Fibroblast of skin of scalp (primary cell): ENCODE measurements at places on chromosomes 3 and 15.

DNA sequence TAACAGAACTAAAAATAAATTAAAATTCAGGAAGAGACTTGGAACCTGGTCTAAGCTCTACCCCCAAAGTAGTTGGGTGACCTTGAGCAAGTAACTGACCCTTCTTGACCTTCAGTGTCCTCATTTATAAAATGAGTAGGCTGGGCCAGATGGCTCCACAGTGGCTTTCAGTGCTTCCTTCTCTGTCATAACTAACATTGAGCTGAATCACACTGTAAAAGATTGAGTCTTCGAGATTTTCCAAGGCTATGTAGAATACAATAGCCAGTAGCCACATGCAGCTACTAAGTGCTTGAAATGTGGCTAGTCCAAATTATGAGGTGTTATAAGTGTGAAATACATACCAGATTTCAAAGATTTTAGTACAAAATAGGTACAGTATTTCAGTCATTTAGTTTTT, 313.3 kb downstream of the MECOM start:
- DNase-seq: no peak

DNA sequence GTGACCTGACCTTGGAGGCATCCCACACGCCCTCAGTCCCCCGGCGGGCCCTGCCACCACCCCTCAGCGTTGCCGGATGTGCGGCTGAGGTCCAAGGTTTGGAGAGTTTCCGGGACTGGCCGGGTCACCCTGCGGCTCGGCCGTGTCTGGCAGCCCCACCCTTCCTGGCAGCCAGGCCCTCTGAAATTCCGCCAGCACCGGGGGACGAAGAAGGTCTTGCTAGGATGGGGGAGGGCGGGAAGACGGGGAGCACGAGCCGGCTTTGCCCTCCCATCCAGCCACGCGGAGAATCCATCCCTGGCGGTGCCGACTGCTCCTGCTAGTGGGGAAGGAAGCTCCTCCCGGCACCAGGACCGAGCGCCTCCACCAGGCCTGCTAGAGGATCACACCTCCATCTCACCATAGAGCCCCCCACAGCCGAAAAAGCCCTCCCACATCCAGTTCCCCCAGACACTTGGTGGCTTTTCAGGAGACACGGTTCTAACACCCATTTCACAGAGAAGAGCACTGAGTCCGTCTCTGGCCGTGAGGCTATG, 81.5 kb downstream of the CPN2 start:
- peak; percentile 46 for DNase-seq

GRCh38 chr3:67521053-67521646, 133.3 kb downstream of the SUCLG2 start:
- no peak for DNase-seq

- no peak for DNase-seq
Observed at GRCh38 chr3:15181963-15182362, 24.1 kb upstream of the CAPN7 start.

- no peak for DNase-seq
Observed at GRCh38 chr15:40397688-40398412, 7.7 kb upstream of the IVD start.

DNA sequence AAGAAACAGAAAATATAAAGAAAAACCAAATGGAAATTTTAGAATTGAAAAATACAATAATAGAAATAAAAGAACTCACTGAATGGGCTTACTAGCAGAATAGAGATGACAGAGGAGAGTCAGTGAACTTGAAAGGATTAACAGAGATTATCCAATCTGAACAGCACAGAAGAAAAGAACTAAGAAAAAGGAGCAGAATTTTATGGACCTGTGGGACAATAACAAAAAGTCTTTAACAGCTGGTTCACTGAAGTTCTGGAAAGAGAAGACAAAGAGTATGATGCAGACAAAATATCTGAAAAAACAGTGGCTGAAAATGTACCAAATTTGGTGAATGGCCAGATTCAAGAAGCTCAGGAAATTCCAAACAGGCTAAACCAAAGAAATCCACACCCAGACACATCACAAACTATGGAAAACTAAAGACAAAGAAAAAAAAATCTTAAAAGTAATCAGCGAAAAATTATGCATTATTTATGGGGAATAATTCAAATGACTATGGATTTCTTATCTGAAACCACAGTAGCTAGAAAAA, 9.7 kb upstream of the GNB5 start:
- peak; percentile 7 for DNase-seq

DNA sequence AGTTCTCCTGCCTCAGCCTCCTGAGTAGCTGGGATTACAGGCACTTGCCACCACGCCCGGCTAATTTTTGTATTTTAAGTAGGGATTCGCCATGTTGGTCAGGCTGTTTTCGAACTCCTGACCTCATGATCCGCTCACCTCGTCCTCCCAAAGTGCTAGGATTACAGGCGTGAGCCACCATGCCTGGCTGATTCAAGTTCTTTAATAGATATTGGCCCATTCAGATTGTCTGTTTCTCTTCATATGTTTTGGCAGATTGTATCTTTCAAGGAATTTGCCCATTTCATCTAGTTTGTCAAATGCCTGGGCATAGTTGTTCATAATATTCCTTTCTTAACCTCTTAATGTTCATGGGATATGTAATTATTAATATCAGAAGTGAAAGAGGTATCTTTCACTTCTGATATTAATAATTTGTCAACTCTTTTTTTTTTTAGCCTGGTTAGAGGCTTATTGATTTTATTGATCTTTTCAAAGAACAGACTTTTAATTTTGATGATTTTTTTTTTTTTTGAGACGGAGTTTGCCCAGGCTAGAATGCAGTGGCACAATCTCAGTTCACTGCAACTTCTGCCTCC, 40.2 kb upstream of the ZFAND6 start:
- DNase-seq: no peak

DNA sequence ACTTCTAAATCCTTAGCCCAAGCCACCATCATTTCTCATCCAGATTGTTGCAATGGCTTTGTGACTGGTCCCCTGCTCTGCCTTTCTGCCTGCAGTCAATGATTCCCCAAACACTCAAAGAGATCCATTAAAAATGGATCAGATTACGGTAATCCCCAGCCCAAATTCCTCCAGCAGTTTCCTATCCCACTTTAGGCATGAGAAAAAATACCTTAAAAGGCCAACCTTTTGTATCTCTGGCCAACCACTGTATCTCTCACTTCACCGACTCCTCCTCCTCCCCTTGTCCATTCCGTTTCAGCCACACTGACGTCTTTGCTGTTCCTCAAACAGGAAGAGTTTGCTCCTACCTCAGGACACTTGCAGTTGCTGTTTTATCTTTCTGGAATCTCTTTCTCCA, 20.9 kb upstream of the IL1RAP start:
- DNase-seq: no peak

DNA sequence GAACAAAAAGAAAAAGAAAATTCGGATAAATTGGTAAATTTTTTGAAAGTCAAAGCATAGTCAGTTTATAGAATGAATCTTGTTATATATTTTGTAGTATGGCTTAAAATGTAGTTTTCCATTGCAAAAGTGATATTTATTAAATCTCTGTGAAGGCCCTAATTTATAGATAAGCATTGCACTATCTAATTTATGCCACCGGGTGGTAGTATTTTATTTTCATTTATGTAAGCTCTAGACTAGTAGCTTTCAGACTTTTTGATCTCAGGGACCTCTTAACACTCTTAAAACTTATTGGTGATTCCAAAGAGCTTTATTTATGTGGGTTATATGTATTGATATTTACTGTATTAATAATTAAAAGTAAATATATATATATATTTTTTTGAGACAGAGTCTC, 133.9 kb upstream of the LRRFIP2 start:
- peak; percentile 31 for DNase-seq

GRCh38 chr3:101544161-101544850, 17.4 kb upstream of the TRMT10C start:
- DNase-seq: no peak

- no peak for DNase-seq
Observed at GRCh38 chr15:92034227-92034626, 180.7 kb downstream of the SLCO3A1 start.

DNA sequence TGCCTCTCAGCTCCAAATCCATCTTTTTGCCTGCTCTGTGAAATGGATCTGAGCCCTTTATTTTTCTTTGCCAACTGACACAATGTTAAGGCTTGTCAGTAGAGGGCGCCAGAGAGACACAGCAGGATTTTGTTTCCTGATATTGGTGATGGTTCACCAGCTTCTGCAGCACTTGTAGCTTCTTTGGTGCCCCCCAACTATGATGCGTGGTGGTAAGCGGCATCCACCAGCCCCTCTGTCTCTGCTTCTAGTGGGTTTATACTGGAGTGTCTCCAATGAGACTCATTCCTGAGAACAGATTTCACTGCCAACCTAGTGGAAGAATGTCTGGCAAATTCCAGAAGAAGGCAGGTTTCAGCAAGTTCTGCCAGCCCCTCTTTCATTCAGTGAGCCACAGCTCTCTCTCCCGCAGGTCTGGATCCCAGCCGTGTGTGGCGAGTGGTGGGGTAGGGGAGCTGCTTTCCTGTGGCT, 471.9 kb upstream of the FRG2C start:
- peak; percentile 50 for DNase-seq

DNA sequence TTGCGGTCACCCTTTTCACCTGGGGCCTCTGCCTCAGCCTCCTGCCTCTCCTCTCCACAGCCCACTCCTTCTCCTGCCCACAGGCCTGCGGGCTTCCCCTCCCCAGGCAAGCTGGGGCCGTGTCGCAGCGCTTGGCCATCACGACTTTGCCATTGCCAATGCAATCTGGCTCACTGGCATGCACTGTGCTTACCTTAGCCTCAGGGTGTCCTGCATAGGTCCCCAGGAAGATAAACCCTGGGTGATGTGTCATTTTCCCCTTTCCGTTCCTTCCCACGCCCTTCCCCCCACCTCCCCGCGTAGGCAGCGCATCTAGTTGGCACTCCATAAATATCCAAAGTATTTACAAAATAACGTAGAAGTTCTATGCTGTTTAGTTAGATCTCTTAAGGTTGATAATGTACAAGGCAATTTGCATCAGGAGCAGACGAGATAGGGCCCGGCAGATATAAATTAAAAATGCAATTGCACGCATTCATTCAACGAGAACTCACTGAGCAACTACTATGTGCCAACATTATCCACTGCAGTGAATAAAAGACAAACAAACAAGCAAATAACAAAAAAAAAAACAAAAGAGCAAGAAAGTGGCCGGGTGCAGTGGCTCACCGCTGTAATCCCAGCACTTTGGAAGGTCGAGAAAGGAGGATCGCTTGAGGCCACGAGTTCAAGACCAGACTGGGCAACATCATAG, 973 bp upstream of the COPG1 start:
- no peak for DNase-seq

GRCh38 chr3:118968640-118969039, 66.0 kb downstream of the IGSF11 start:
- DNase-seq: no peak

DNA sequence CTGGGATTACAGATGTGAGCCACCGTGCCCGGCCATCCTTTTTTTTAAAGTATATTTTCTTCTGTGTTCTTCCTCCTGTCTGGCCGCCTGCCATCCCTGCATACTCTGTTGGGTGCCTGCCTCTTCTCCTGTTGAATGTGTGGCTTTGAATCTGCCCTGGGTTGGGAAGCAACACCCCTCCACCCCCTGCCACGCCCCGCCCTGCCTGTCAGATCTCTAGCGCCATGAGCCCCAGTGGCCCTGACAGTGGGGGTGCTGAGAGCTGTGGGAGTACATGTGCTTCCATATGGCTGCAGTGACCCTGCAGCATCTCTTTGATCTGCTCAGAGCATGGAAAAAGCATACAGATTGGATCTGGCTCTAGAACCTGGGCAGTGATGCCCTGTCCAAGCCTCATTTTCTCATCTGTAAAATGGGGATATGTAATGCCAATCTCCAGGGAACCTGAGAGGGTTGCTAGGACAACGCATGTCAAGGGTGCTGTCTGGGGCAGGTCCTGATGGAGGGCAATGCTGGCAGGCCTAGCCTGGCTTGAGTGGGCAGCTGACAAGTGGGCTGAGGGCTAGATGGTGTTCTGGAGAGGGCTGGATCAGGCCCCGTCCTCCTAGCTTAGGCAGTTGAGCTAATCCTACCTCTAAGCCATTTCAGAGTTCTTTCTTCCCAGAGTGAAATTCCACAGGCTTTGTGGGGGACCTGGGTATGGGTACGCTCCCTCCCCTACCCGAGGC, 23.9 kb downstream of the CCDC13 start:
- no peak for DNase-seq

GRCh38 chr3:78878789-78879188, 889.0 kb downstream of the ROBO1 start:
- no peak for DNase-seq

GRCh38 chr3:9238721-9239295, 10.6 kb downstream of the SRGAP3 start:
- no peak for DNase-seq

DNA sequence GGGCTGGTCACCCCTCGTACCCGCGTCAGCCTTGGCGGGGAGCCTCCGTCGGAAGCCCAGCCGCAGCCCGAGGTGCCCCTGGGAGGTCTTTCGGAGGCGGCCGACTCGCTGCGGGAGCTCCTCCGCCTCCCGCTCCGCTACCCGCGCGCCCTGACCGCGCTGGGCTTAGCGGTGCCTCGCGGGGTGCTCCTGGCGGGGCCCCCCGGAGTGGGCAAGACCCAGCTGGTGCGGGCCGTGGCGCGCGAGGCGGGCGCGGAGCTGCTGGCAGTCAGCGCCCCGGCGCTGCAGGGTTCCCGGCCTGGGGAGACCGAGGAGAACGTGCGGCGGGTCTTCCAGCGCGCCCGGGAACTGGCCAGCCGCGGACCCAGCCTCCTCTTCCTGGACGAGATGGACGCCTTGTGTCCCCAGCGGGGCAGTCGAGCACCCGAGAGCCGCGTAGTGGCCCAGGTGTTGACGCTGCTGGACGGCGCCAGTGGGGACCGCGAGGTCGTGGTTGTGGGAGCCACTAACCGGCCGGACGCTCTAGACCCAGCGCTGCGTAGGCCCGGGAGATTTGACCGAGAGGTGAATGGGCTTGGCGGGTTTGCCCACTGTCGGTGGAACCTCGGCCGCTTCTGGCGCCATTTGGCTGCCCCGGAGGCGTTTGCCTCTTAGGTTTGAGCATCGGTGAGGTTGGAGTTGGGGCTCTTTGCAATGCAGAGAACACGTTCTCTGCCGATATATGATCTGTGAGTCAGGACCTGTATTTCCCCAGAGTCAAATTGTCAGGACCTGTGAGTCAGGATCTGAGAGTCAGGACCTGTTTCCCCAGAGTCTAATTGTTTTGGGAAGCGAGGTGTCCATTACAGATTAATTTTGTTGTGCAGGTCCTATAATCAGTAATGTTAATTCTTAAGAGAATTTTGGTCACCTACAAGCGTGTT, 24.9 kb upstream of the GATM start:
- DNase-seq: peak; percentile 20

DNA sequence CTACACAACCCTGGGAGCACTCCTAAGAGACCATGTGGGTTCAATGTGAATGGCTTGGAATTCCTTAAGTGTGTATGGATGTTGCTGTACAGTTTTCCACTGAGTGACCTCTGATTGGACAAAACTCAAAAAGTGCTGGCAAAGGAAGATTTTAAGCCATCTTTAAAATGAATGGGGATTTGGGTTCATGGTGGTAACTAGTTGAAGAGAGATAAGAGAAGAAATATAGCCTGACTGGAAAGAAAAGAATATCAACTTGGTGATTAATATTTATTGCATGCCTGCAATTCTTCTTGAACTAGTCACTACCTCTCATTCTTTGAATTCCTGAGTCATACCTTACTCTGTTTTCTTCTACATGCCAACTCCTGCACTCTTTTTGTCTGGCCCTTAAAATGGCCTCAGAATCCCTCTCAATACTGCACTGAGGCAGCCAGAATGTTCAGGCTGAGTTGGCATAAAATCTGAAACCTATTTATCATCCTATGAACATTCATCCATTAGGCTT, 124.7 kb downstream of the RPL22L1 start:
- peak; percentile 61 for DNase-seq
